ENCODE measurements at places on chromosomes 3 and 15.

DNA sequence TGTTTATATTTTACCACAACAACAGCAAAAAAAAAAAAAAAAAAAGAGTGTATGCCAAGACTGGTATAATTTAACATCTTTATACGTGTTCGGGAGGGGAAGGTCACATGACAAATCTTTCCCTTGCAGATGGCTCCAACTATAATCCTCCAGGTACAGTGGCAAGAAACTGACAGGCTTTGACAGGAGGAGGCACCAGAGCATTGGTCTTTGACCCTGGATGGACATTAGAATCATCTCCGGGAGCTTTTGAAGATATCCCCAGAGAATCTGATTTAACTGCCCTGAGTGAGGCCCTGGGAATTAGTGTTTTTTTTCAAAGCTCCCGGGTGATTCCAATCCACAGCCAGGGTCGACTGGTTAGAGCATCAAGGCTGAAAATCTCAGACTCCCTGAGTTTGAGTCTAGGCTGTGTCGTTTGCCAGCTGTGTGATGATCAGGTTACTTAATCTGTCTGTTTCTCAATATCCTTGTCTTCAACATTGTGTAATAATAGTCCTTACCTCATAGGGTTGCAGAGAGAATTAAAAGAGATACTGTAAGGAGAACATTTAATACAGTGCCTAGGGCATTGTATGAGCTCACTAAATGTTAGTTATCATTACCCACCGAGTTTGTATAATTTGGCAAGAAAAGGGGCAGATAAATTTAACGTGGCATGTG is 8.9 kb upstream of the SEMA5B start:
- peak; percentile 26 for DNase-seq

GRCh38 chr3:130456540-130456939 is 60.4 kb upstream of the COL6A6 start:
- no peak for DNase-seq

DNA sequence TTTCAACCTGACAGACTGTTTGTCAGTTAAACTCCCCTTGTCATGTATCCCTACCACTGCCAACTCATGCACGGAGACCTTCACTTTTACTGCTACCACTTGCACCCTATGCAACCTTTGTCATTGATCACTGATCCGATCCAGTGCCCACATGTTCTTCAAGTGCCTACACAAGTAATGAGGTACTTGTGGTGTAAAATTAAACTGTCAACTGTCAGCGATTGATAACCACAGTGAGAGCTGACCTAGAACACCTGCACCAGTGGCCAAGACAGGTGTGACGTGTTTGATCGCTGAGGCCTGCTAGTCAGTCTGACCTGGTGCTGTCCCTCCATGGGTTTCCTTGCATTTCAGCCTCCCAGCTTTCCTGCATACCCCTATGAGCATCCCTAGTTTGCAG is 55.6 kb downstream of the MECOM start:
- DNase-seq, result no peak

- no peak for DNase-seq
Measured at GRCh38 chr3:75176937-75177336, 487.2 kb upstream of the FRG2C start.

DNA sequence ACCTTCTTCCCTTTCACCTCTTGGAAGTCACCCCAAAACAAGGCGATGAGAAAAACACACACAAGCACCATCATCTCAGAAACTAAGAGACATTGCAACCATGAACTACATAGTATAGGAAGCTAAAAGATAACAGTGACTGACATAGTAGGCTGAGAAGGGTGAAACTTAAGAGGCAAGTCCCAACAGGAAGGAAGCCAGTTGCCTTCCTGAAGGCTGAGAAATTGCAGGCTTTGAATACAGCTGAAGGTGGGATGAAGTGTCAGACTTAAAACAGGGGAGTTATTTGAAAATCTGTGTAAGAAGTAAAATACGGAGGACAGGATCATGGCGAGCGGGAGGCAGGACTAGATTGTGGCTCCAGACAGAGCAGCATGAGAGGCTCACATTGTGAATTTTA is 27.8 kb downstream of the SLC27A2 start:
- DNase-seq, result no peak
